Gastrocnemius medialis (tissue), 4 donors: ENCODE measurements at places on chromosomes 6 and 20.

DNA sequence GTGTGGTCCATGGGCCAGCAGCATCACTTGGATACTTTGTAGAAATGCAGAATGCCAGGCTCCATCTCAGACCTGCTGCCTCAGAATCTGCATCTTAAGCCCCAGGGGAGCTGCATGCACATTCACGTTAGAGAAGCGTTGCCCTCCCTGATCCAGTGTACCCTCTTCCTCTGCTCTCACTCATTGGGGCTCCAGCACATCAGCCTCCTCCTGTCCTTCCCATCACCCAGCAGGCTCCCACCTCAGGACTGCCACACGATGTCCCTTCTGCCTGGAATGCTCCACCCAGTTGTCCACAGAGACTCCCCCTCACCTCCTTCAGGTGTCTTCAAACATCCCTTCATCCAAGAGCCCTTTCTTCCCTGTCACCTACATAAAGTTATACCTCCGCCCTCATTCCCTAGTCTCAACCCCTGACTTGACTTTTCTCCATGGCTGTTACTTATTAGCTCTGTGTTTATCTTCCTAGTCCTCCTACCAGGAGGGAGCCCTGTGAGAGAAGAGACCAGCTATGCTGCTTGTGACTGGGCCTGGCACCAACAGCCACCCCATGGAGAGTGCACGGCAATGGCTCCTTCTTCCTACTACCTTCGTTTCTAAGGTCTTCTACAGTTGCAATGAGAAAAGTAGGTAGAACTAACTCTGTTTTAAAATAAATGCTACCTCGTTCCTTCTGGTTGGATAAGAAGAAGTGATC lies 3.3 kb upstream of the ACSS1 start:
- no peak for DNase-seq

DNA sequence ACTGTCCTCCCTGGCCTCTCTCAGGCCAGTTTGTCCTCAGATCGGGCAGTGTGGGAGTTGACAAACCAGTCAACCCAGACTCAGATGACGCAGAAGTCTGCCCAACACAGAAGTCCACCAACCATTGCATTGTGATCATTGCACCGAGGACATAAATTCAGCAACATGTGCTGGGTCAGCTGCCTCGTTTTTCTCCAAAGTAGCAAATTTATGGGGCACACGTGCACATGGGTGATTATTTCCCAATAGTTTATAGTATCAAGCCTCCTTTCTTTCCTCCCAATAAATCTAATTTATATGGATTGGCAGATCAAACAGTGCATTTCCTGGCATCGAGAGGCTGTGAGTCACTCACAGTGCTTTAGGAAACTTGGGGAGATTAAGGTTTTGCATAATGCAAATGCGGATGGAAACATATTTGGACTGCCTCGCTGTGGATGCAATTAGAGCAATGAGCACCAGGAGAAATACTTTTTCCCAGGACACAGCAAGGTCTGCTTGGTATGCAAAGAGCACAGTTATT lies 413.7 kb upstream of the SULF2 start:
- DNase-seq, result no peak

DNA sequence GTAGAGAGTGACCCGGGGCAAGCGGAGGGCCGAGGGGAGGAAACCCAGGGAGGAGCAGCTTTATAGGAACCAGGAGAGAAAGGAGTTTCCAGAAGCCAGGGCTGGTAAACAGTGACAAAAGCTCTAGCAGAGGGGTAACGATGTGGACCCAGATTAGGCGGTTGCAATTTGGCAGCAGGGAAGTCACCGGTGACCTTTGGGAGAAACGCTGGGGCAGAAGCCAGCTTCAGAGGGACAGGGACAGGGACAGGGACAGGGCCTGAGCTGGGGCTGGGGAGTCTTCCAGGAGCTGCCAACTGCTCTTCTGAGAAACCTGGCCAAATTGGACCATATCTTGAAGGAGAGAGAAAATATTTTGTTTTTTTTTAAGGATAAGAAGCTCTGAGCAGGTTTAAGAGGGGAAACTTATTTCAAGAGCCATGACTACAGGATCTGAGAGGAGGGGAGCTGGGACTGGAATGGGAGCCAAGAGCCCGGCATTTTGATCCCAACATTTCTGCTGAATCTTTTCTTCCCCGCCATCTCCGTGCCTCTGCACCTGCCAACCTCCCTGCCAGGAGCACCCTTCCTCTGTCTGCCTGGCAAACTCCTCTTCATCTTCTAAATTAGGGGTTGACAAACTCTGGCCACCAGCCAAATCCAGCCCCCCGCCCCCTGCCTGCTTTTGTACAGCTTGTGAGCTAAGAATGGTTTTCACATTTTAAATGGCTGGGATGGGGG lies 22.6 kb upstream of the PREX1 start:
- DNase-seq, result no peak

DNA sequence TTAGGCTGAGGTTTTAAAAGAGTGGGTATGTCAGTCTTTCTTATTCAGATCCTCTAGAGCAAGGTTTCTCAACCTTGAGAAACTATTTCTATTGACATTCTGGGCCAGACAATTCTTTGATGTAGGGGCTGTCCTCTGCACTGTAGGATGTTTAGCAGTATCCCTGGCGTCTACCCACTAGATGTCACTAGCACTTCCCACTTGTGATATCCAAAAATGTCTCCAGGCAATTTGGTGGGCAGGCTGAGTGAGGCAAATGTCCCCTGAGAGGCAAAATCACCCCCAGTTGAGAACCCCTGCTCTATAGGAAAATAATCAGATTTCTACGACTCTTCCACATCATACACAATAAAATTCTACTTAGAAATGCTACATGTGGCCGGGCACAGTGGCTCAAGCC lies 7.7 kb upstream of the ZKSCAN8 start:
- DNase-seq, result no peak

DNA sequence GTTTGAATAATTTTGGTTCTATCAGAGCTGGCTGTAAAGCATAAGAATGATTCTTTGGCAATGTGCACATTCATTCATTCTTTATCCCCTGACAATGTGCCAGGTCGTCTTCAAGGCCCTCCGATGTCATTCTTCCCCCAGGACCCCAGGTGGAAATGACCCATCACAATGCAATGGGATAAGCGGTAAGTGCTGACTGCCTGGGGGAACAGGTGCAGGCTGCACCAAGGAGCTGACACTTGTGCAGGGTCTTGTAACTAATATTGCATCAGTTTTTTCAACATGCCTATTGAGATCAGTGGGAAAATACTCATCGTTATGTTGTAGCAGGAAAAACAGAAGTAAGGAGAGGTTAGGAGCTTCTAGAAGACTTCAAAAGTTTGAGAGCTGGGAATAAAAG lies 105.6 kb downstream of the FOXC1 start:
- no peak for DNase-seq

DNA sequence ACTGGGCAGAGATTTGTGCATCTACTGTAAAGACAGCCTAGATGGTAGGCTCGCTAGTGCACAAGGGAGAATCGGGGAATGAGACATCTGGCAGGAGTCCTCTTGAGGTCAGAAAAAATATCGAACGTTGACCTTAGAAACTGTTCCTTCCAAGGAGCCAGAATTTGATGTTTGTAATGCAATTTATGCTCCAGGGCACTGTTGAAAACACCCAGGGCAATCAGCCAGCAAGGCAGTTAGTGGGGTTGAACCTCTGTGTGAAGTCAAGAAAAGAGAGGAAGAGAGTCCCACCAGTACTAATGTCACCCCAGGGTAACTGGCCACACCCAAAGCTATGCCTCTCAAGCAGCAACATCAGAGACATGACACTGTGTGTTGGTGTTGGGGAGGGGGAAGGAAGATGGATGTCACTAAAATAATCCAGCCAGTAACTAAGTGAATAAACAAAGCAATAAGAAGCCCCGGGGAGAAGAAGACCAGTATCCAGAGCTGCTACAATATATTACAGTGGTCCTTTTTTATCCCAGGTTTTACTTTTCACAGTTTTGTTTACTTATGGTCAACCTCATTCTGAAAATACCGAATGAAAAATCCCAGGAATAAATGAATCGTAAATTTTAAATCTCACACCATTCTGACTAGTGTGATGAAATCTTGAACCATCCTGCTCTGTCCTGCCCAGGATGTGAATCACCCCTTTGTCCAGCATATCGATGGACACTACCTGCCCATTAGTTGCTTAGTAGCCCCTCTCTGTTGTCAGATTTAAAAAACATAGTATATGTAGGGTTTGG lies 32.9 kb upstream of the PDE10A start:
- DNase-seq, result no peak

DNA sequence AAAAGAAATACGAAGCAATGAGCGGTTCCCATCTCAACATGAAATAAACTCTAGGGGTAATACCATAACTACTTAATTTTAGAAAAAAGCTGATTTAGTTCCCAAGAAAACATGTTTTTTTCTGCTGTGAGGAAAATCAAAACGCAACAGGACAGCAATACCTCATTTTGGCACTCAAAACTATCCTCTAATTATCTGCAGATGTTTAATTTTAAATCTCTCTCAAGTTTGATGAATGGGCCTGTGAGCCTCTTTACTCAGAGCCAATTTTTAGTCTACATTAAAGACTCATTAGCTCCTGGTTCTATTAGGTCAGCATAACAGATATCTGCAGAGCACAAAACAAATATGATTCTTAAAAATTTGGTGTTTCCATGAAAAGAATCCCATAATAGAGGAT lies 28.1 kb downstream of the RNF24 start:
- DNase-seq, result no peak

DNA sequence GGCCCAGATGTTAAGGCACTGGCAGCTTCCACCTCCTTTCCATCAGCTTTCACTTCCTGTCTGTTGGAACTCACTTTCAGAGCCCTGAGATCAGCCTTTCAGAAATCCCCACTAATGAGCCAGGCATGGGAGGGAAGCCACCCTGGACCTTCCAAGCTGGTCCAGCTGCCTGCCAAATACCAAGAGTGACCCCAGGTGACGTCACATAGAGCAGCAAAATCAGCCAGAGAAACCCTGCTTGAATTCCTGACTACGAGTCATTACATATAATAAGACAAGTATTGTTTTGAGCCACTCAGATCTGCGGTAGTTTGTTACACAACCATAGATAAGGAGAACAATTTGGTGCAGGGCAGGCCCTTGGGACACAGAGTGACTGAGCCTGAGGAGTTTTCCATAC lies 556.0 kb upstream of the JAG1 start:
- DNase-seq, result peak; percentile 14

GRCh38 chr6:140314682-140315081 lies 940.2 kb upstream of the CITED2 start:
- no peak for DNase-seq

- DNase-seq, result no peak
These were observed 7.7 kb downstream of the LRP11 start for GRCh38 chr6:149856256-149856994.

DNA sequence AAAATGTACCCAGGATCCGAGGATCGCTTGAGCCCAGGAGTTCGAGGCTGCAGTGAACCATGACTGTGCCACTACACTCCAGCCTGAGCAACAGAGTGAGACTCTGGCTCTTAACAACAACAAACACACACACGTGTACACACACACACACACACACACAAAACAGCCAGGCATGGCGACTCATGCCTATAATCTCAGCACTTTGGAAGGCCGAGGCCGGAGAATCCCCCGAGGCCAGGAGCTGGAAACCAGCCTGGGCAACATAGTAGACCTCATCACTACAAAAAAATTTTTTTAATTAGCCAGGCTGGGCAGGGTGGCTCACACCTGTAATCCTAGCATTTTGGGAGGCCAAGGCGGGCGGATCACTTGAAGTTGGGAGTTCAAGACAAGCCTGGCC lies 23.3 kb upstream of the ARFGEF2 start:
- DNase-seq, result no peak

- no peak for DNase-seq
These were observed 360.0 kb upstream of the TSHZ2 start for GRCh38 chr20:52612046-52612632.

GRCh38 chr6:1812034-1812433 lies 202.3 kb downstream of the FOXC1 start:
- no peak for DNase-seq

DNA sequence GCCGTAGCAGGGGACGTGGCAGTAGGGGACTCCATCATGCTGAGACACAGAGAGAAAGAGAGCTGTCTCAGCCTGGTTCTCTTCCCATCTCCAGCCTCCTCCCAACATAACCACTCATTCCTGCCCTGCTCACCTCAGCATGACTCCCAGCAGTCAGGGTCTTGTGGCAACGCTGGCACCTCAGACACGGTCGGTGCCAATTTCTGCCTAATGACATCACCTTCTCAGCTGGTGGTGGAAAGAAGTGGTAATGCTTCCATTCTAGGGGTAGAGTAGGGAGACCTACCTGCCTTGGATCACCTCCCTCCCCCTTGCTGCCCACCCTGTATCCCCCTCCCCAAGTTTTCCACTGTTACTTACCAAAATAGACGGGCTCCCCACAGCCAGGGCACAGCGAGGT lies 2.5 kb downstream of the CRIP3 start:
- no peak for DNase-seq

GRCh38 chr20:57136734-57137133 lies 129.7 kb downstream of the BMP7 start:
- DNase-seq, result no peak

DNA sequence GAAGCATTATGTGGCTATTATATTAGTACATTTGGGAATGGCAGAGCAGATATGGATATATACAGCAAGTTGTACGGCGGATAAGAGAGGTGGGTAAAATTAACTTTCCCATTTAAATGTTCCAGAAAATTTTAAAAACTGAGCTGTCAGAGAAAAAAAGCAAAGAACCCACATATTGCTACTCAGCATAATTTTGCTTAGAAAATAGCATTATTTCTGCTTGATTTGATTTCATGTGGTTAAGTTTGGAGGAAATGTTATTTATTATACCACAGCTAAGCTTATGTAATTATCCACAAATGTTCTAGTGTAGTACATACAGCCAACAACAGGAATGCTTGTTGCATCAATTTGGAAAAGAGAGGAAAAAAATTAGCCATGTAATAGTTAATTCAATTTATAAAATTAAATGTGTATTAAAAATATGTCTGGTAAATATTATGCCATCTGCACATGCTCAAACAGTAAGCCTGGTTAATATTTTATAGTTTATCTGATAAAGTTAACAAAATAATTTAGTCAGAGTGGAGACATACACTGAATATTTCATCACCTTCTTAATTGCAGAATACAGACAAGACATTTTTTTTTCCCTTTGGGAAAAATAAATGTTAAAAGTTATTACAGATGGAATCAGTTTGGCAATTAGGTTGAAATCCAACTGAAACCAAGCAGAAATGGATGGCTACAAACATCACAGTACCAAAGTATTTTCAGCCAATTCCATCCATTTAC lies 172.1 kb upstream of the ID4 start:
- DNase-seq, result no peak

DNA sequence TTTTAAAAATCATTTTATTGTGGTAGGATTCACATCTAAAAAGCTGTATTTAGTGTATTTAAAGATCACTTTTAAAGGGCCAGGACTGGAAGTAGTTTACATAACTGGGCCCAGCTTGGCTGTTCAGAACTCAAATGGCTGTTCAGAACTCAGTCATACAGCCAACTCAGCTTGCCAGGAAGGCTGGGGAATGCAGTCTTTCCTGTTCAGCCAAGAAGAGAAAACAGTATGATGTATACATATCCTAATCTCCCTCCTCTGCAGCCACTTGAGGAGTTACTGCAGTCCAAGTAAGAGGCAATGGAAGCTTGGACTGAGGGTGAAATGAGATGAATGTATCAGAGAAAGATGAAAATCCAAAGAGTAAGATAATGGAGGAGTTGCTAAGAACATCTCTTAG lies 24.6 kb downstream of the DSTN start:
- DNase-seq, result no peak
